ENCODE measurements at places on chromosomes 4 and X.

GRCh38 chr4:109232681-109233080 is 69.8 kb downstream of the COL25A1 start:
- no peak for DNase-seq

- no peak for DNase-seq
Measured at GRCh38 chrX:125308653-125309052, 11.0 kb upstream of the TEX13C start.

- no peak for DNase-seq
Measured at GRCh38 chr4:99755223-99755944, 61.2 kb upstream of the DAPP1 start.

- no peak for DNase-seq
Measured at GRCh38 chrX:23890933-23891332, 16.8 kb downstream of the APOO start.

DNA sequence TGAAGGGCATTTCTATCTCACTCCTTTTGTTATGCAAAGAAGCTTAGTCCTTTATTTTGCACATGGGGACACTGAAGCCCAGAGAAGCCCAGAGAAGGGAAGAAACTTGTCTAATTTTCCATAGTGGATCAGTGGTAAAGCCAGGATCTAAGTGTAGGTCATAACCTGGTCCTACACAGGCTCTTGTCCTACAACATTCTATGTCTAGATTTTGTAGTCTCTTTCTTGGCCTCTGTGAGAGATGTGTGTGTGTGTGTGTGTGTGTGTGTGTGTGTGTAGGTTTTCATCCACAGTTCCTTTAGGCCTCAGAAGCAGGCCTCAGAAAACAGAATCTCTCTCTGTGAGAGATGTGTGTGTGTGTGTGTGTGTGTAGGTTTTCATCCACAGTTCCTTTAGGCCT is 38.3 kb downstream of the VSIG4 start:
- no peak for DNase-seq

GRCh38 chr4:158193171-158193749 is 17.0 kb upstream of the TMEM144 start:
- DNase-seq = no peak

GRCh38 chrX:110304884-110305283 is 13.0 kb downstream of the AMMECR1 start:
- DNase-seq = no peak

DNA sequence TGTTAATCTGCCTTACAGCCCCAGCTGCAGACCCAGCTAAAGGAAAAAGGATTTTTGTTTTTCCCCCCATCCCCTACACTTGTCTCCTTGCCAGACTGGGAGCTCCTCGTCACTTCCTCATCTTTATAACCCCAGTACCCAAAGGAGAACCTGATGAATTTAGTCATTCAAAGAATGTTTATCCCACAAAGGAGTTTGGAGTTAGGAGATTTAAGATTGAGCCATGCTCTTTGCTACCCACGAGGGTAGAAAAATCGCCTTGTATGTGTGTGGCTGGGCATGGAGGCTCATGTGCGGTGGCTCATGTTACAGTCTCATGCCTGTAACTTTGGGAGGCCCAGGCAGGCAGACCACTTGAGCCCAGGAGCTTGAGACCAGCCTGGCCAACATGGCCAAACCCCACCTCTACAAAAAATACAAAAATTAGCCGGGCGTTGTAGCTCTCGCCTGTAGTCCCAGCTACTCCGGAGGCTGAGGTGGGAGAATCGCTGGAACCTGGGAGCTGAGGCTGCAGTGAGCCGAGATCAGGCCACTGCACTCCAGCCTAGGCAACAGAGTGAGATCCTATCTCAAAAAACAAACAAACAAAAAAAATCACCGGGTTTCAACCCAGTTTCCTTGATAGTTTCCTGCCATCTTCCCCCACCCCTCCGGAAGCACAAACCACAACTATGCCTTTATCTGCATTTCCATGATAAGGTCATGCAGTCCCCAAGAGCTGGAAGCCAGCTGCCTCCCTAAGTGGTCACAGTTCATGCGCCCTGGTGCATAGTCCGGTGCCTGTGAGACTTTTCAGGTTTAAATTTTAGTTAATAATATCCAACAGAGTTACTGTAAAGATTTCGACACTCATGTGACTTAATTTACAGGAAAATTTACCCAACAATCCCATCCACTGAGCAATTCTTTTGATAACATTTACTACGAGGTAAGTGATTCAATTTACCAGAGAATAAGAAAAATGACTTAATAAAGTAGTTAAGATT is 1.5 kb downstream of the CFAP97 start:
- DNase-seq = peak; percentile 29

DNA sequence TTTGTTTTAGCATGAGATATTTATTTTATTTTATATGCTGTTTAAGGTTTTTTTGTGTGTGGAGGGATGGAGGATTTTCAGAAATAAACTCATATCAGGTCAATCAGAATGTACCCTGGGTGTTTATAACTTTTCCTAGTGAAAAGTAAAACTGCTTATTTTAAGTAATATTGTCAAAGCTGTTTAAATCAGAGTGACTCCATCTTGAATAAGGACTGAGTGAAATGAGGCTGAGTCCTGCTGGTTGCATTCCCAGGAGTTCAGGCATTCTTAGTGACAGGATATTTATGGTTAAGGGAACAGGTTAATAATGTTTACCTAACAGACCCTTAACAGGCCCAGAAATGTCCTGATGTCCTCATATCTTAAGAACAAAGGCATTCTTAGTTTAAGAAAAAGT is 1160.9 kb upstream of the PCDH7 start:
- no peak for DNase-seq

- DNase-seq = no peak
Measured at GRCh38 chr4:57073559-57073958, 36.6 kb downstream of the IGFBP7 start.

GRCh38 chr4:84481860-84482245 is 17.2 kb downstream of the NKX6-1 start:
- DNase-seq = no peak

DNA sequence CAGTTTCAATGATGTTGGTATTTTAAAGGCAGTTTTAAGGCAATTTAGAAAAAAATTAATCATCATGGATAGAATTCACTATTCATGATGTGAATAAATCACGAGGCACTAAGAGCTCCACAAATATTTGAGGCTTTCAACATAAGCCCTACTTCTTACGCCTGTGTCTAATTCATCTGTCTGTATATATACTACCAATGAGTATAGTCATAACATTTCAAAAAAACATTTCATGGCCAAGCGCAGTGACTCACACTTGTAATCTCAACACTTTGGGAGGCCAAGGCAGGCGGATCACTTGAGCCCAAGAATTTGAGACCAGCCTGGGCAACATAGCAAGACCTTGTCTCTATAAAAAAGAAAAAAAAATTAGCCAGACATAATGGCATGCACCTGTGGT is 56.5 kb downstream of the FBXL5 start:
- DNase-seq = no peak

DNA sequence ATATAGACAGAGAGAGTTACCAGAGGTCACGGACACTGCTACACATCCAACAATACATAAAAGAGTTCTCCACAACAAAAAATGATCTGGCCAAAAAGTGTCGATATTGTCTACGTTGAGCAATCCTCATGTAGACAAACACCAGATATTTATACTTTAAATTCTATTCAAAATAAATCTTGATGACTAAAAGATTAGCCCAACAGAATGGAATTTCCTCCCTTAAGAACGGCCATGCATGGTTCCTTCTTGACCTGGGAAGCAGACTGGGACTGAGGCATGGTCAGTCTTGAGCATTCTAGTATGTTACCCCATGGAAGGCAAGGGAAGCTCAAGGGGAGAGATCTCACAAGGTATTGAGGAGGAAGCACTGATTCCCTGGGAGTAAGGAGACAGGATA is 43.5 kb downstream of the LHFPL1 start:
- DNase-seq = no peak

GRCh38 chr4:138869165-138869564 is 146.4 kb upstream of the NOCT start:
- DNase-seq = no peak

GRCh38 chr4:1771555-1772305 is 21.4 kb upstream of the FGFR3 start:
- DNase-seq = no peak
